ENCODE measurements at places on chromosomes 1 and 21.

DNA sequence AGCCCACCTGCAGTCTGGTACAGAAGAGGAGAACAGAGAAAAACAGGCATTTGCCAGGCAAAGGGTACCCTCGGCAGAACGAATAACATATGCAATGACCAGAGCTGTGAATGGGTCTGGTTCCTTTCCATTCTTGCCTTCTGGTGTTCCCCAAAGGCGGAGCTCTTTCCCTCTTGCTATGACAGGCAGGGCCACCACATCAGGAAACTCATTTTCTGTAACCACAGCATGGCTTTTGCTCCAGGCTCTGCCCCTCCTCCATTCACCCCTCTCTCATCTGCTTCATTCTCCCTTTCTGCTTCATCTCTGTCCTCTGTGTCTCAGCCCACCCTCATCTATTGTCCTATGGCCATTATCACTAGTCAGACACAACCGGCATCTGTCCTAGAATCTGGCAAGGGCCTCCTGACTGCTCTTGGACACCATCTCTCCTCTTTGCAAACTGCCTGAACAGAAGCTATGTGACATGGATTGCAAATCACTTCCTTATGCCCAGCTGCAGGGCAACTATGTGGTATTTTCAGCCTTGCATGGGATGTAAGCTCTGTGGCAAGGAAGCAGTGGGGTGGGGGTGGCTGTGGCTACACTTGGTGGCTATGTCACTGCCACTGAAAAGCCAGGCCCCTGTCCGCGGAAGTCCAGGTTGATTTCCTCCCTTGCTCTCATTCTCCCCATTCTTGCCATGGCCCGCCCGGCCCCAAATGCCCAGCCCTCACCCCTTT, 78.8 kb upstream of the ABCD3 start:
- DNase-seq = no peak

- DNase-seq = no peak
Observed at GRCh38 chr1:8818325-8818775, 910 bp upstream of the RERE start.

DNA sequence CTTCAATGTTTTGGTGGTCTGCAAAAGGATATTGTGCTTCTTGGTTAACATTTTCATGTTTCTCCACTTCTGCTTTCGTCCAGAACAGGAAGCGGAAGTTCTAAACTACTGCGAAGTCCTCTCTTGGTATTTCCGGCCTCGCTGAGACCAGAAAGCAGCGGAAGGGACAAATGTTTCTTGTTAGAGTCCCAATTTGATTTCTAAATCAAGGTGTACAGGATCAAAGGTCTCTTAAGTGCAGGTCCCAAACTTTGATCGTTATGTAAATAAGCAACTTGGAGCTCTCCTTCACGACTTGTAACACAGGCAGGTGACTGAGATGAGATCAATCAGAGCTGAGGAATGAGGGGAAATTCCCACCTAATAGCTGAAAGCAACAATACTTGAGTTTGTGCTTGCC, 40.1 kb upstream of the HMCN1 start:
- peak; percentile 8 for DNase-seq

DNA sequence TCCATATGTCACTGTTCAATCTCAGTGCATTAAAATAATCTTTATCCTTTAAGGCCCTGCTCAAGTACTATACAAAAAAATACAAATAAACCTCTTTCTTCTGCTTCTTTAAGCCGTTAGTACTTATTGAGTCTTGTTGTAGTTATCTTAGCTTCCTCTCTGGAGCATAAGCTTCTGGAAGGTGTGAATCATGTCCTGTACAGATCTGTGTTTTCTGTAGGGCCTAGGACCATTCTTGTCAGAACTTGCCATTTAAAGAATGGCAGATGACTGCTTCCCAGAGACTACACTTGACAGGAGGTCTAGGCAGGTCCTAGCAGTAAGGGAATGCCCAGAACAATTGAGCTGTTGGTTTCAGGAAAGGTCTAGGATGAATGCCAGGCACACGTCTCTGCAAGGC, 12.9 kb downstream of the NEK7 start:
- no peak for DNase-seq

GRCh38 chr1:27823784-27824183, 6.8 kb upstream of the PPP1R8 start:
- DNase-seq = no peak

DNA sequence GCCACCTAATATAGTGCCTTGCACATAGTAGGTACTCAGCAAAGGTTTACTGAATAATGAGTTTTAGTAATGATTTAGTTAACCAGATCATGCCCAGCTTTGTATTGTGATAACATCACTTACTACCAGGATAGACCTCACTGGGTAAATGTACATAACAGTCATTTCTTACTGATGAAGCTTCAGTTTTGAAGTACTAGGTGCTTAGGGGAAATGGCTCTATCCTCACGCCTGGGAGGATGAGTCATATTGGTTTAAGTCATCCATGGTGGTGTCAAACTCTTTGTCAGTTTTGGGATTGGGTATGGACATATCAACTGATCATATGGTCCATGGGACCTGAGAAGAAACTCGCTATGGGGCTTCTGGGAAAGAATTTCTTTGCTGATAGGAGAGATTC, 90.6 kb upstream of the USP24 start:
- no peak for DNase-seq

GRCh38 chr1:209375097-209375496, 208.4 kb upstream of the CAMK1G start:
- no peak for DNase-seq

GRCh38 chr1:12637693-12638092, 6.2 kb upstream of the AADACL4 start:
- DNase-seq = no peak

All from CD4-positive, CD25-positive, alpha-beta regulatory T cell (primary cell).